Right atrium auricular region (tissue), 2 donors: ENCODE measurements at places on chromosomes 1 and 21. TPM values are rescaled to one million over a fixed set of nuclear protein-coding genes. Genes with fewer than 3 reads are reported as not detected.
A peak's percentile ranks its signal among the peaks of the same experiment; 100 is the strongest.

Gene VTCN1
- not detected for total RNA-seq

DNA sequence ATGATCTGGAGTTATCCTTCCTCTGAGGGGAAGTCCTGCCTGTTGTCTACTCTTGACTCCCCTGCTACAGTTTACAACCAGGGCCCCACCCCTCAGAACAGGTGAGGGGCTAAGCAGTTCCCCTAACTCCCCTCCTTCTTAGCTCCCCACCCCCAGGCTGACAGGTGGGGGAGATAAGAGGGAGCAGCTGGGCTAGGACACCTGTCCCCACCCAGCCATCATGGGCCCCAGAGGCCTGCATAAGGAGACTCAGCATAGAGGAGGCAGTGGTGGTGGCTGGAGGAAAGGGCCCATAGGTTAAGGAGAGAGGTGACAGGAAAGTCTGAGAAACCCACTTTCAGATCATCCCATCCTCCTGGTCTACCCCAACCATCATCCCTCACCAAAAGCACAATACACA lies 6.8 kb downstream of the MEF2D start:
- DNase-seq: no peak

DNA sequence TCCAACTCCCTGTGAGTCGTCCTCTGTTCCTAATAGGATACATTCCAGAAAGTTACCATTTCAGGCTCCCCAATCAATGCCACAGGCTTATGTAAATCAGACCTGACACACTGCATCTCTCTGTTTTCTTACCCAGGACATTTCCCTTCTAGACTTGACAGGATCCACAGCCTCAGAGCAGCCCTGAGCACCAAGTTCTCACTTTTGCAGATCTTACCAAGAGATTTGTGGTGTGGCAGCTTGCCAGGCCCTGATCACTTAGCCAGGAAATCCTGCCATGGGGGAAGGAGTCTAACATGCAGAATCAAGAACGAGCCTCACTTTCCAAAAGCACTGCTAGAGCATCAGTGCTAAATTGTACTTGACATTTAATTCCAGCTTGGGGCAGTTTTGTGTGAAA lies 202.9 kb downstream of the TBX15 start:
- DNase-seq: no peak

Gene FMO5
- total RNA-seq: 0.86 TPM

GRCh38 chr1:46539972-46540371 lies 11.5 kb downstream of the KNCN start:
- DNase-seq: no peak

- no peak for DNase-seq
Observed at GRCh38 chr1:101506541-101507164, 269.8 kb downstream of the S1PR1 start.

Gene SPRR1A
- not detected for total RNA-seq

- no peak for DNase-seq
Observed at GRCh38 chr1:245541369-245541768, 386.6 kb downstream of the KIF26B start.

- peak; percentile 70 for DNase-seq
Observed at GRCh38 chr1:41802532-41803501, 115.9 kb downstream of the HIVEP3 start.

DNA sequence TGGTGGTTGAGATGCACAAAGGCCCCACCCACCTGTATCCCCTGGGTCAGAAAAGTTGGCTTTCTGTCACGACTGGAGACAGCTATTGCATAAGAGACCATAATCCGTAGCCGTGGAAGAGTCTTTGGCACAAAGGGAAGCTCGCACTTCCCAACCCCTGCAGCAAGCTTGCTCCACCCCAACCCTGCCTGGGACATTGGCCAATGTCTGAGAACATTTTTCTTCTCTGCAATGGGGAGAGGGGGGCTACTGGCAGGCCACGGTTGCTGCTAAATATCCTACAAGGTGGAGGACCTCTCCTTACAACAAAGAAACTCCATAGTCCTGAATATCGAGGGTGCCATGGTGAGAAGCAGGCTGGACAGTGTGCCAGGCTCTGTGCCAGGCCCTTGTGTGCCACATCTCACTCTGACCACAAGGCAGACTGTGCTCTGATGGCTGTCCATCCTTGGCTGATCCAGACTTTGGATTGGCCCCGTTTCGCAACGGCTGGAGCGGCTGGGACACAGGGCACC lies 104.1 kb downstream of the CSMD2 start:
- DNase-seq: no peak

DNA sequence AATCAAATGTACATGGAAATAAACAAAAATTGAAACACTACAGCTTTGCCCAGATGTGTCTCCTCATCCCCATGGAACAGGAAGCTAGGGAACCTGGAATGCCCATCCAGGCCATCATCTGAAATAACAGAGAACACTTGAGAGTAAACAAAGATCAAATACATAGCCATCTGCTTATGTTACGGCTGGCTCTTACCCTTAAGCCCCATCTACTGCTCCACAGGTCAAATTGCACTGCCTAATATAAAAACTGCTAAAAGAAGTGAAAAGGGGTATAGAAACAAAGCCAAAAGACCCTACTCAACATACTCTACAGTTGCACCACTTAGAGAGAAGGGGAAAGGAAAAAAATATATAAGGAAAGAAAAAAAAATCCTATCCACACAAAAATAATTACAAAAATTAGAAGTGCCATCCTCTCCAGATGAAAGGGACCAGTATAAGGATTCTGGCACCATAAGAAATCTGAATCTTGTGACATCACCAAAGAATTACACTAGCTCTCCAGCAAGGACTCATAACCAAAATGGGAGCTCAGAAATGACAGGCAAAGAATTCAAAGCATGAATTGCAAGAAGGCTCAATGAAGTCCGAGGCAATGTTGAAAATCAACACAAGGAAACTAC lies 26.9 kb downstream of the OR6Y1 start:
- no peak for DNase-seq

GRCh38 chr1:150017206-150017750 lies 6.8 kb upstream of the OTUD7B start:
- no peak for DNase-seq

Gene TNFSF4
- 1.0 TPM for total RNA-seq

DNA sequence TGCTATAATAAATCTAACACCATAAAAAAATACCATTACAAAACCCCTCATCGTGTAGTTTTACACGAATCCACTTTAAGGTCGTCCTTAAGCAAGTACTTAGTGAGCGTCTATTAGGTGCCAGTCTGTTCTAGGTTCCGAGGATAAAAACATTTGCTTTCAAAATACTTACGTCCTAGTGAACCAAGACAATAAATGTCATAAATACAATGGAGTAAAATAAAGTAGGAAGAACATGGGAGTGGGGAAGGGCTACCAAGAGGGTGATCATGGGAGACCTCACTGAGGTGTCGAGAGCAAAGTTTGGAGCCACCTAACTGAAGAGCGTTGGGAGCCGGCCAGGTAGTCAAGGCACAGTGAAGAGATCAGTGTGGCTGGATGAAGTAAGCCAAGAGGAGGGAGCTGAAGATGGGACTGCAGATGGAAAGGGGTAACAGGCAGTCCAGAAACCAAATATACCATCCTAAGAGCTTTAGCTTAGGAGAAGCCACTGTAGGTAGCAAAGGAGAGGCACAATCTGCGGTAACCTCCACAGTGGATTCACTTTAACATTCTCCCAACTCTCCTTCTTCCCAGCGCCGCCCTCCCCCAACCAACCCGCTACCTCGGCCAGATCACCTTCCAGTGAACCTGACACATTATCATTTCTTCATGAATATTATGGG lies 684 bp downstream of the LTN1 start:
- no peak for DNase-seq

- DNase-seq: no peak
Observed at GRCh38 chr1:204979306-204979705, 63.7 kb upstream of the CNTN2 start.

DNA sequence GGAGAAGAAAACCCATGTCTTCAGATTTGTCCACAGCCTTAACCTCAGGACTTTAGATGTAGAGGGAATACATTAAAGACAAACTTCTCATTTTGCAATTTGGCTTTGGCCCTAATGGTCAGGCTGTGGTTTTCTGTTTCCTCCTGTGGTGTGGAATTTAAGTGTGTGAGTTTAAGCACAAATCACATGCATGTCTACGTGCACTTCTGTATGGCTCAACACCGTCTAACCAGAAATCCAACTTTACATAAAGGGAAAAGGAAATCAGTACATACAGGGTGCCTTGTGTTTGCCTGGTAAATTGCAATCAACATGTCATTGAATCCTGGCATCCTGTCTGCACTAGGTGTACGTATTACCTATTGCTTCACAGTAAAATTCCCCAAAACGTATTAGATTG lies 1.2 kb upstream of the ZNF124 start:
- no peak for DNase-seq

Gene FNDC5
- 68.3 TPM for total RNA-seq

GRCh38 chr1:54965624-54966340 lies 14.6 kb upstream of the TMEM61 start:
- peak; percentile 90 for DNase-seq

- no peak for DNase-seq
Observed at GRCh38 chr1:24309762-24310485, 9.2 kb upstream of the GRHL3 start.

DNA sequence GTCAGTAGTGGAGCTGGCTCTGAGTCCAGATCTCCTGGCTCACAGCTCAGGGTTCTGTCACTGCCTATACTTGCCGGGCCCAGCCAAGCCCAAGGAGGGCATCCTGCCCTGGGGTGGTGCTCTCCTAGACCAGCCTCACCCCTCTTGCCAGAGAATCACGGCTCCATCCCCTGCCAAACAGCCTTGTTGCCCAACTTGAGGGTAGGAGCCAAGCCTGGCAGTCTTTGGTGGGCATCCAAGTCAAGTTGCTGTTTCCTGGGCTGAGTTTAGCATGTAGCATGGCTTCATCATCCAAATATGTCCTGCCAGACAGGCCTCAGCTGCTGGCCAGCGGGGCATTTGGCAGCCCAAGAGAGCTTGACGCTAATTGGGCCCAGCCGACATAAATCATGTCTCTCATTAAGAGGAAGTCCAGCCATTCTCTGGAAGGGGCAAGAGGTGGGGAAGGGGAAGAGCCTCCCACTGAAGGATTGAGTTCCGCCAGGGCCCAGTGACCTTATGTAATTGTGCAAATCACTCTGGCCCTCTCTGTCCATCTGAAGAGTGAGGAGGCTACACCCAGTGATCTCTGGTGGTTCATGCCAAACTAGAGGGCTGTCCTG lies 22.6 kb upstream of the TRABD2B start:
- no peak for DNase-seq

Gene AMY1B
- not detected for total RNA-seq

DNA sequence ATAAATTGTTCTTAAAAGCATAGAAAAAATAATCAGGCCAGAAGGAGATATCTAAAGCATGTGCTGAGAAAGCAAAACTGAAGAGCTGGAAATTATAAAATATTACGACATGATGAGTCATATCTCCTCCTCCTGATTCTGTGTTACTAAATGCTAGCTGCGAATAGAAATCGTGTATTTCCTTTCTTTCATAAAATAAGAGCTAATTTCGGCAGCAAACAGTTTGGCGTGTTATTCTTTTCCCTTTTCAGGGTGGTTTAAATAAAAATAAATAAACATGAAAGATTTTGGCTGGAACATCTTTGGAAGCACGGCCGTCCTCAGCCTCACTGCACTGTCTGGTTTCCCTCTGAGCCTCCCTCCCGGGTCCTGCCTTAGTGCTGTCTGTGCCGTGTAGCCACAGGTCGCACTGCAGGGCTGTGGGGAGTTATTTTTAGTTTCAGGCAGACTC lies 56.0 kb downstream of the ADARB1 start:
- no peak for DNase-seq

- no peak for DNase-seq
Observed at GRCh38 chr1:221598122-221598521, 143.8 kb downstream of the DUSP10 start.

Gene RNU1-4
- total RNA-seq: not detected

DNA sequence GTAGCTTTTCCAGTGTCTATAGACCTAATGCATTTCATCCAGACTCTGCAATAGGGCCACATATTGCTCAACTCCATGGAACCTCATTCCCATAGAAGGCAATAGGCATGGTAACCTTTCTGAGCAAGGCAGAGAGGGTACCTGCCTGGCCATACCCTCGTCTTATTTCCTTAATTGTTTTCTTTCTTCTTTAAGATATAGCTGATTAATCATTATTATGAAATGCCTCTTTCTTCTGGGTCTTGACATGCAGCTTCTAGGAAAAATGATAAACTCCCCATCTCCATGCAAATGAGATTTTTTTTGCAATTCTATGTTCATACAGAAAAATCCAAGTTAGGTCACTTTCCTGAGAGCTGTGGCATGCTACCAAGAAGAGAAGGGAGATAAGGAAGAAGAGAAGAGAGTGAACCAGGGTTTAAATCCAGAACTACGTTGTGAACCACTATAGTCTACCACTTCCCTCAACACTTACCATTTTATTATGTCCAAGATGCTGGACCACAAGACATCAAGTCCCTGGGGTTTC lies 33.0 kb upstream of the IL20 start:
- DNase-seq: no peak

Gene IL6R
- total RNA-seq: 11.8 TPM

Gene MYOG
- total RNA-seq: not detected

DNA sequence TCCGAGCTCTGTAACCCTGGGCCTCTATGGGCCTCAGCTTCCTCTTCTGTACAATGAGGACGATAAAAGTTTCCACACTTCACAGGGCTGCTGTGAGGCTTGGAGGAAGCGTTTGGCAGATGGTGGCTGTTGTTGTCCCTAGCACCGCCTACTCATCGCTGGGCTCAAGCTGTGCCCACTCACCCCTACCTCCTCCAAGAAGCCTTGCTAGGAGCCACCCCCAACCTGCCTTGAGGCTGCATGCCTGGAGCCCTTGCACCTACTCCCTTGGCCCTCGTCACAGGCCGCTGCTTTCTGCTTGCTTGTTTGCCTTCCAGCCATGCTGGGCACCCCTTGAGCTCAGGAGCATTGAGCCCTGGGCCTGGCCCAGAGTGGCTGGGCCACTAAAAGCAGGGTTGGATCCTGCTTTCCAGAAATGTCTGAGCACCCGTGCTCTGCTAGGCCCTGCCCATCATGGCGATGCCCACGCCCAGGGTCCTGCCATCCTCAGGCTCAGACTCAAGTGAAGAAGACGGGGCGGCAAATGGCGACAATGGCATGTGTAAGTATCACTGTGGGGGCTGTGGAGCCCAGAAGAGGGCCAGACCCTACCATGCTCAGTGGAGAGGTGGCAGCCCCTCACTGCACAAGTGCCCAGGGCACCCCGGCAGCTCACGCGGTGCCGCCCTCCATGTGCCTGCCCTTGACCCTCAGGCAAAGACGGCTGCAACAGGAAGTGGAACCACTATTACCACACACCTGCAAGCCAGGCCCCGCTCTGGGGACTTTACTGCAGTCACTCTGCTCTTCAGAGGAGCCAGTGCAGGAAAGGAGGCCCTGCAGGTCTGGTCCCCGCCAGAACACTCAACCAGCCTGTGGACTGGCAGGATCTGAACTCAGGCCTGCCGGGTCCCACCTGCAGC lies 9.5 kb downstream of the SH3BGRL3 start:
- DNase-seq: no peak
